Uterus (tissue), 4 donors: ENCODE measurements at places on chromosomes 2 and 18.

- DNase-seq: no peak
Measured at GRCh38 chr2:140630557-140630956, 1500.3 kb downstream of the LRP1B start.

DNA sequence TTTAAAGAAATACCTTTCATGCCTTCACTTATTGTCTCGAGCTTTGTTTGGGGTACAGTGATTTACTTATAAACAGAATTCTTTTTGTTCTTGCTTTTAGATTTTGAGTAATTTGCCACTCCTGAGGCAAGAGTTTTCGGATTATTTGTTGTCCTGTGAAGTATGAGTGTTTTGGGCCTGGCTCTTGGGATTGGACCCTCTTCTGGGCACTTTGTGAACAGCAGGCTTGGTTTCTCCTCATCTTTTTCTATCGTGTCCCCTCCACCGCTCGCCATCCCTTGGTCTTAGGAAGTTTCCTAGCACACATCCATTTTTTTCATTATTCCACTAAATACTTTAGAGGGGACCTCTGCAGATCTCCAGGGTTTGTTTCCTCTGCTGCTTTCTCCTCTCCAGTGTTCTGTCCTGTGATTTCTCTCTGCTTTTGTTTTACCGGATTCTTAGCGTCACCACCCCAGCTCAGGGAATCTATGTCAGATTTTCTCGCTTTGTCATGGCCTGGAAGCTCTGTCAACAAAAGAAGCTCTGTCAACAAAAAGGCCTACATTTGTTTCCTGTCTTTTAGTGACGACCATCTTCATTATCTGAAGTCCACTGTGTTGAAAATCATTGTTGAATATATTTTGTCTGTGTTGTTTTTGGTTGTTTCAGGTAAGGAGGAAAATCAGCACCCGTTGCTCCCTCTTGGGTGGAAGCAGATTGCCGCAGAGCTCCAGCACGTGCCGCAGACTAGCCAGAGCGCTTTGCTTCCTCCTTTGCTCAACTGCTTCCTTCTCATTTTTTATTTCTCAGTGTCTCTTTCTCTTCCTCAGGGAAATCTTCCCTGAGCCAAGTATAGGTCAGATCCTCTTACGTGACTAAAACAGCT lies 27.8 kb downstream of the ANKRD62 start:
- DNase-seq: no peak

DNA sequence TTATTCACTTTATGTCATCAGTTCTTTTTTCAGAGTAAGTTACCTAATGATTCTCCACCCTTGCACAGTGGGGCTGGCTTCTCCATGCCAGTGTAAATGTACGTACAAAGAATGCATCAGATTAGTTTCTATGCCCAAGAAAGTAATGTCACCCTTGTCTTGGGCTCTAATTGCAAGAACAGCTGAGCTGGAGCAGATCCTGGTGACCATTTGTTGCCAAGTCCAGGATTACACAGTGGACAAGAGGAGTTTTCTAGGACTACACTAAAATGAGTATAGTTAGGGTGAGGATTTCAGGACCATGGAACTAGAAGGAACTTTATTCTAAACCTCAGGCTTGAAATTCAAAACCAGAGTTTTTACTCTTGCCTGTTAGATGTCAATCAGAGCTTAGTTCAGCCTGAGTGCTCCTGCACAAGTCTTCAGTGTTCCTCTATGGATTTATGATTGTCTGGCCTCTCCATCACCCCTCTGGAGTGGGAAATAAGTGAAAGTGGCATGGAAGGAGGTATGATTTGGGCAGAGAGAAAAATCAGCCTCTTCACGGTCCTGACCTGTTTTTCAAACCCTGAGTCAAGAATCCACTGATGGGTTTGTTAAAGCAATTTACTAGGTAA lies 29.8 kb downstream of the PCBP1 start:
- no peak for DNase-seq

DNA sequence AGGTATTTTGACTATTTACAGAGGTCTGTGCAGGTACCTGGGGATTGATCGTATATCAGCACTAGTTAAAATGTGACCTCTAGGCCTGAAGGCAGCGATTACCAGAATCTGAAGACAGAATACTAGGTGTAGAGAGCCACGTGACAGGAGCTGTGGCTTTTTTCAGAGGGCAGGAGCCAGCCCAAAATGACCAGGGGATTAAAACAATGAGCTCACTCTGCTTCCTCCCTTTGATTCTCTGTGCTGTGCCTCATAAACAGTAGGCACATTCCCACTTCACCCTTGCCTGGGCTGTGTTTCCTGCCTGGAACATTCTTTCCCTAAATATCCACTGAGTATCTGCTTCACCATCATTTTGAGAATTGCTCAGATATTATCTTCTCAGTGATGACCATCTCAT lies 15.2 kb downstream of the ITGAV start:
- no peak for DNase-seq

GRCh38 chr18:31595121-31595771 lies 3.6 kb downstream of the TTR start:
- no peak for DNase-seq

DNA sequence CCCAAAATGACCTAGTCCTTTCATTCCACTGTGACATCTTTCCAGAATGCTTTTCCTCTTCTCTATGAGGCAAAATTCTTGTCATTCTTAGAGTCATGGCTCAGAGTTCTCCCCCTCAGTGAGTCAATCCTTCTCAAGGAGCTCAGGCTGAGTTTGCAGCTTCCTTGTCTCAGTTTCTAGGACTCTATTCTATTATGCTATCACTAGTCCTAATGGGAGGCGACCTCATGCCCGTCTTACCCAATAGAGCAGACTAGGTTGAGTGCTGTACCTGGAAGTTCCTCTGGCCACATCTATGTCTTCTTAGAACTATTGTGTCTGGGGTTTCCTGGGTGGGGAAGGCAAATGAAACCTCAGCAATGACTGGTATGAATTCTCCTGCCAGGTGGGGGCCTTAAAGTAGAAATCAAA lies 51.5 kb downstream of the HAUS1 start:
- DNase-seq: no peak

DNA sequence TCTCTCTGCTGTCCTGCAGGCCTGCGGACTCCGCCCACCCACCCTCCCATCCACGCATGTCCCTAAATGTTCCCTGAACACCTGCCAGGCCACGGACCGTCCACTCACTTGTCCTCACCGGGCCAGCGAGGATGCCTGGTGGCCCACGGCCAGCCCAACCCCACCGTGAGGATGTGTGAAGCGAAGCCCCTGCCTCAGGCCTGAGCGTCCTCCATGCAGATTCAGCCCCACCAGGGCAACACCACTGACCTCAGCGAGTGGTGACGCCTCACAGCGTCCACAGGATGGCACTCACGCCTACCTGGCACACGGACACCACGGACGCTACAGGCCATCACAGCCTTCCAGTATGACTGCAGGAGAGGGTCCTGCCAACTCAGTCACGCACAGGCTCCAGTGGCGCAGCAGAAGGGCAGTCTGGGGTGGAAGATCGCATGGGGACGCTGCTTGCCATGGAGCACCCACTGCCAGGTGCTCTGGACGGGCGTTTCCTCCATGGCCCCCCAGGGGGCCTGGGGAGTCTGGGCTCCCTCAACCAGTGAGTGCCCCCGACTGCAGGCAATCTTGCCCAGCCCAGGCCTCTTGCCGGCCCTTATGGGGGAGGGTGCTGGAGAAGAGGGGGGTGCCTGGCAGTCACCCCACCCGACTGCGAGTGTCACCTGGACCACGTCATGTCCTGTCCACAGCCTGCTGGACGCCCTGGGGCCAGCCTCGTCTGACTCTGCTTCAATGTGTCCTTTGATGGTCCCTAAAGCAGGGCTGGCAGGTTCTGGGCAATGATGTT lies 25.4 kb downstream of the HDAC4 start:
- DNase-seq: no peak

GRCh38 chr18:9062418-9062751 lies 40.1 kb upstream of the NDUFV2 start:
- DNase-seq: no peak

DNA sequence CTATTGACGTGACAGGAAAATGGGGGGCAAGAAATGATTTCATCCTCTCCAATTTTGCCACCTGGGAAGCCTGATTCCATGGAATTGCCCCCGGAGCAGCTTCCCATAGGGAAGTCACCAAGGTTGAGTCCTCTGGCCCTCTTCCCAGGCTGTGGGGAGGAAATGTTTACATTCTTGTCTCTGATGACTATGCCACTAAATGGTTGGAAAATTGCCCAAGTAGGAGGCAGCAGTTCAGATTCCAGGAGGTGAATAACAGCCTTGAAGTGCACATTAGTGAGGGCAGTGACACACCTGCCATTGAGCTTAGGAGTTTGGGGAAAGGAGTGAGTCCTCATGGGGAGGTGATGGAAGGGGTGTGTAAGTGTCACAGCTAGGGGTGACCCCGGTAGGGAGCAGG lies 449.2 kb upstream of the DCC start:
- DNase-seq: peak; percentile 18

DNA sequence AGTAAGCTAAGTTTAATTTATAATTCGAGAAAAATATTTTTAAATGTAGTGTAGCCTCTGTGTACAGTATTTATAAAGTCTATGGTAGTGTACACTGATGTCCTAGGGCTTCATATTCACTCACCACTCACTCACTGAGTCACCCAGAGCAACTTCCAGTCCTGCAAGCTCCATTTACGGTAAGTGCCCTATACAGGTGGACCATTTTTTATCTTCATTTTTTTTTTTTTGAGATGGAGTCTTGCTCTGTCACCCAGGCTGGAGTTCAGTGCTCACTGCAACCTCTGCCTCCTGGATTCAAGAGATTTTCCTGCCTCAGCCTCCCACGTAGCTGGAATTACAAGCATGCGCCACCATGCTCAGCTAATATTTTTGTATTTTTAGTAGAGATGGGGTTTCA lies 104.2 kb downstream of the PDCL3 start:
- DNase-seq: no peak

GRCh38 chr2:45918463-45919159 lies 267.1 kb downstream of the PRKCE start:
- no peak for DNase-seq

DNA sequence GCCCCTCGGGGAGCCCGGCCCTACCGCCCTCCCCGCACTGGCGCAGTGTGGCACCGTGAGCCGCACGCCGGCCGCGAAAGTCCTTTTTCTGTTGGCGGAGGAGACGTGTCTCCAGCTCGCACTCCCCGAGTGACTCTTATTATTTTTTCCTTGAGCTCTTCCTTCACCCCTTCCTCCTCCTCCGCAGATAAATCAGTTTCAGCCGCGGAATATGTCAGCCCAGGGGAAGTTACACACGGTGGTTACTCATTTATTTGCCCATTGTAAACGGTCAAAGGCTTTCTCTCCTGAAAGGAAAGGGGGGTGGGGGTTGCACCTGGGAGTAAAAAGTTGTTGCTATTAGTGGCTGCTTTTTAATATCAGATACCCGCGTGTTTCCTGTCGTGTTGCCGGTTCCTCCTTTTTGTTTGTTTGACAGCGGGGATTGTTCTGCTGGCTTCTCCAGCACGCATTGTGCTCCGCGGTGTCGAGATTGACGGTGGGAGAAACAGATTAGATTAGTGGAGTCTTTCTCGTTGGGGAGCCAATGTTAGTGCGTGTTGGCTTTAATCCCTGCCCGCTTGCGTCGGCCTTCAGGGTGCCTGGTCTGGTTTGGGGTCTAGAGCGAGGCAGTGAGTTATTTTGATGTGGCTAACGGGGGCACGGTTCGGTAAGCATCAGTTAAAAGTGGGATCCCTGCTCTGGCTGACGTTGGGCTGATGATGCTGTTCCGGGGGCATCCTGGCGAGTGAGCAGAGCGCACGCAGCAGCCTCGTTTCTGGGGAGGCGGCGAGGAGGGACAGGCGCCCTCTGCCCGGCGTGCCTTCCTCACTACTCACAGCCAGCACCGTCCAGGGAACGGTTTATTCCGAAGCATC lies 1.6 kb downstream of the CRIM1 start:
- peak; percentile 49 for DNase-seq

GRCh38 chr18:7000484-7001096 lies 117.0 kb downstream of the LAMA1 start:
- DNase-seq: no peak

- DNase-seq: no peak
Measured at GRCh38 chr2:29046321-29046720, 28.0 kb downstream of the PCARE start.

DNA sequence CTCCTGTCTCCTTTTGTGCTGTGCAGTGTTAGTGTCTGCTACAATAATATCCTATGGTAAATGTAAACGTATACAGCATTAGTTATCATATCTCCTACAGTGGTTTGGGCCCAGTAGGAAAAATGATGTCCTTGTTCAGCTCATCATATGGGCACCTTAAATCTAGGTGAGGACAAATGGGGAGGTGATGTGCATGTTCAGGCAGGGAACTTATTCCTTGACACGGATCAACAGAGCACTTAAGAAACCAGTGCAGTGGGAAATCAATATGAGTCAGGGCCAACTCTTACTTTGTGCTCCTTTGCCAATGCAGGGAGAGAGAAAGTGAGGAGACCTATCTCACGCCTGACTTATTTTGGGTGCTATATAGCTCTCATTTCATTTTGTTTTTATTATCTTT lies 76.4 kb downstream of the KLHL14 start:
- DNase-seq: no peak

DNA sequence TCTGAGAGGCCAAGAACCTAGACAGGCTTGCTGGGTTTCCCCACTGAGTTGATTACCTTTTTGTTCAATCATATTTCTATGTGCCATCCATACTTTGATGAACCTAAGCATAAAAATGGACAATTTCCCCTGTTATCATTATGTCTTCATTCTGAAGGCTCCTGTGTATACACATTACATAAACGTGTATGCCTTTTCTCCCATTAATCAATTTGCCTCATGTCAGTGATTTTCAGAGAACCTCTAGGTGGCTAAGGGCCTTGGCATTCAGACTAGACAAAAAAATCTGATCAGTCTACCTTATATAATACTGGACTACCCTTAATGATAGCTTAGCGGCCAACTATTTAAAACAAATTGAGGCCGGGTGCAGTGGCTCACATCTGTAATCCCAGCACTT lies 4.1 kb upstream of the PEX13 start:
- DNase-seq: no peak

GRCh38 chr2:66849153-66849755 lies 414.3 kb downstream of the MEIS1 start:
- no peak for DNase-seq

- DNase-seq: no peak
Measured at GRCh38 chr2:197908990-197909776, 104.8 kb downstream of the PLCL1 start.

- DNase-seq: no peak
Measured at GRCh38 chr18:12007063-12007462, 25.8 kb downstream of the IMPA2 start.

GRCh38 chr2:55887351-55887750 lies 36.2 kb downstream of the EFEMP1 start:
- DNase-seq: no peak

DNA sequence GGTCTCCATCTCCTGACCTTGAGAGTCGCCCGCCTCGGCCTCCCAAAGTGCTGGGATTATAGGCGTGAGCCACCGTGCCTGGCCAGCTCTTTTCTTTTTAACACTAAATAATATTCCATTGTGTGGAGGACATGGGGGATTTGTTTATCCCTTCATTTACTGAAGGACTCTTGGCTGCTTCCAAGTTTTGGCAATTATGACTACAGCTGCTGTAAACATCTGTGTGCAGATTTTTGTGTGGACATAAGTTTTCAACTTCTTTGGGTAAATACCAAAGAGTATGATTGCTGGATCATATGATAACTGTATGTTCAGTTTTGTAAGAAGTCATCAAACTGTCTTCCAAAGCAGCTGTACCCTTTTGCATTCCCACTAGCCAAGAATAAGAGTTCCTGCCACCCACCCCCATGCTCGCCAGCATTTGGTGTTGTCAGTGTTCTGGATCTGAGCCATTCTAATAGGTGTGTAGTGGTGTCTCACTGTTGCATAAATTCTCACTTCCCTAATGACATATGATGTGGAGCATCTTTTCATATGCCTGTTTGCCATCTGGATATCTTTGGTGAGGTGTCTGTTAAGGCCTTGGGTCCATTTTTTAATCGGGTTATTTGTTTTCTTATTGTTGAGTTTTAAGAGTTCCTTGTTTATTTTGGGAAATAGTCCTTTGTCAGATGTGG lies 52.2 kb downstream of the TNFRSF11A start:
- no peak for DNase-seq
